ENCODE measurements at places on chromosomes 7 and 10.
A peak's percentile ranks its signal among the peaks of the same experiment; 100 is the strongest.

GRCh38 chr7:29281782-29282541 lies 87.4 kb downstream of the CHN2 start:
- peak; percentile 37 for DNase-seq

GRCh38 chr7:12297283-12298108 lies 86.4 kb downstream of the TMEM106B start:
- DNase-seq: no peak

DNA sequence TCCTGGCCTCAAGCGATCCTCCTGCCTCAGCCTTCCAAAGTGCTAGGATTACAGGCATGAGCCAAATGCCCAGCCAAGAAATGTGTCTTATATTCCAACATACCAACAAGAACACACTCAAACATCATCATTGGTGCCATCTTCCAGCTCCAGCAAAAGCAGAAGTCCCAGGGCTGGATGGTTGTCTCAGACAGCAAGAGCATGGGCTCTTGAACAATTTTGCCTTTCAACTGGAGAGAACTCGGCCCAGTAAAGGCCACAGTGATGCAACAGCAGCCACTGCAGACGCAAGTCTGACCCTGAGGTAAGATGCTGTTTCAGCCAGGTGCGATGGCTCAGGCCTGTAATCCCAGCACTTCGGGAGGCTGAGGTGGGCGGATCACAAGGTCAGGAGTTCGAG lies 52.8 kb upstream of the NFE2L3 start:
- DNase-seq: no peak

DNA sequence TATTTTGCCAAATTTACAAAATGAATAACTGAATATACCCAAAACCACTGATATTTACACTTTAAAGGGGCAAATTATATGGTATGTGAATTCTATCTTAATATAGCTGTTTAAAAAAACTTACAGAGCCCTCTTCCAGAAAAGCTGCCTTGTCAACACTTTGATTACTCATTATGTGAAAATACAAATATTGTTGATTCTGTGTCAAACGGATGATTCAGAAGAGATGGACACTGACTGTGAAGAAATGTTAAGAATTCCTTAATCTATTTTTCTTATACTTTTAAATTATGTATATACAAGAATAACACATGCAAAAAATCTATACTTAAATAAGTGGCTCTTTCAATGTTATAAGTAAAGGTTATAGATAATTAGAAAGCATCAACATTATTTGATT lies 41.5 kb downstream of the SMURF1 start:
- no peak for DNase-seq

GRCh38 chr10:61835946-61836887 lies 65.3 kb upstream of the ARID5B start:
- DNase-seq: no peak

DNA sequence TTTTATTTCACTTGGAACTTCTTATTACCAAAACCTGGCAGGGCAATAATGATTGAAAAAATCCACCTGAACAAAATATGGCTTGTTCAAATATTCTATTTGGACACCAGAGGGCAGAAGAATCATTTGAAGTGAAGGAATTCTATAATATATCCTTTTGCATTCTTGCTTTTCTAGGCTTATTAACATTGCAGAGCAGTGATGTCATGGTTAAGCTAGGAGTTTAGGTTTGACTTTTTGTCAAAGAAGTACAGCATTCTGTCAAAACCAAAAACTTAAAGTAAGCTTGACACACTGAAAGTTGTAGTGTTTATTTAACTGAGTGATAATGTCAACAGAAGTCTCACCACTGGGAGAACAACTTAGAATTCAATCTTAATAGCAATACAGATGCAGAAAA lies 156.0 kb downstream of the SEMA3D start:
- no peak for DNase-seq

- DNase-seq: no peak
These were observed 112.2 kb upstream of the JCAD start for GRCh38 chr10:30171601-30172000.

DNA sequence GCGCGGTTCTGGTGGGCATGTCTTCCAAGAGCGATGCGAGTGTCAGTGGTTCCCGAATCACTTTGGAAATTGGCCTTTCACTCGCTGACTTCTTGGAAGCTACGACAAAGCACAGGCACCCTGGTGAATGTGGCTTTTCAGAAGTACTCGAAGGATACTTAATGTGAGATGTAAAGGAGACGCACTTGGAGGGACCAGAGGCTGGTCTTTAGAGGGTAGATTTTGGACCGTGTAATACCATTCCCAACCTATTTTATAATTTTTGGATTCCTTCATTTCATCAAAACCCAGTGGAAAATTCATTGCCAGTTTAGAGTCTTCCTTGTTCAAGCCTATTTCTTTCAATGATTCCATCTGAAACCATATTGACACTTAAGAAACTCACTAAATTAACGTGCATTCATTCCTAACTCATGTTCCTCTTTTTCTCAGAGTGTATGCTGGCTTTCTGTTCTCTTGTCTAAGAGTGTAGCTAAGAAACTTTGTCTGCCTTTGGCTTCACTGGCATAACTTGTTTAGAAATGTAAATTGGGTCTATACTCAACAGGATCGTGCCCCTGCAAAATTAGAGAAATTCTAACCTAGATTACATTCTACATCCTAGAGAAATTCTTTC lies 645 bp upstream of the COPG2 start:
- DNase-seq: no peak

- no peak for DNase-seq
These were observed 223.2 kb upstream of the IGFBP3 start for GRCh38 chr7:46143949-46144917.

- no peak for DNase-seq
These were observed 2.5 kb downstream of the ACSL5 start for GRCh38 chr10:112376396-112376790.

DNA sequence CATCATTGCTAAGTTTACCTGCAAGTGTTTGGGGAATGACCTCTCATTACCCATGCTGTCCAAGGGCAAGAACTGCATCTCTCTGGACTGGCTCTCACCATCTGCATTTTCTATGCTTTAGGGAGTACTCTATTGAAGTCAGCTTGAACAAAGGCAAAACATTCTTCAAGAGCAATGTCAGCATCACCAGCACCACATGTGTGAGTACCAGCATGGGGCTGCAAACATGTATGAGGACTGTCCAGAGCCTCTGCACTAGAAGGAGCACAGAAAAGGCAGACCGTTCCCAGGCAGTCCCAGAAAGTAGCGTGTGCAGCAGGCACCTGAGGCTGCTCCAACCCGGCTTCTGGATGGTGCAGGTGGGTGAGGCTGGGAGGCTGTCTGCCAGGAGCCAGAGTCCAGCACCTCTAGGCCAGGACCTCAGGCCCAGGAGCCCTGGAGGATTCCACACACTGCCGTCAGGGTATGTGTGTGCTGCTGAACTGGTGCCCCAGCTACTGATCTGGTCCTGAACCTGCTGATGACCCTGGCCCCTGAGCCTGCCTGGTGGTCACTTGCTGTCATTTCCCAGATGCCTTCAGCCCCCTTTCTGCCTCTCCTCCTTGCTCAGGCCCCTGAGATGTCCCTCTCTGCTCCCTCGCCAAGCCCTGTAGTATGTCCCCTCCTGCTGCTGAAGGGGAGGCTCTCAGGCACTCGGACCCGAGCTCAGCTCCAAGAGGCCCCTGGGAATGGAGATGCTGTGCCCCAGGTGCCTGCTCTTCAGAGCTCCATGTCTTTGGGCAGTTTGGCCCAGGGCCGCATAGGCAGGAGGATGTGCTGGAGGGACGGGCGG lies 20.7 kb downstream of the ANTXRL start:
- DNase-seq: no peak

DNA sequence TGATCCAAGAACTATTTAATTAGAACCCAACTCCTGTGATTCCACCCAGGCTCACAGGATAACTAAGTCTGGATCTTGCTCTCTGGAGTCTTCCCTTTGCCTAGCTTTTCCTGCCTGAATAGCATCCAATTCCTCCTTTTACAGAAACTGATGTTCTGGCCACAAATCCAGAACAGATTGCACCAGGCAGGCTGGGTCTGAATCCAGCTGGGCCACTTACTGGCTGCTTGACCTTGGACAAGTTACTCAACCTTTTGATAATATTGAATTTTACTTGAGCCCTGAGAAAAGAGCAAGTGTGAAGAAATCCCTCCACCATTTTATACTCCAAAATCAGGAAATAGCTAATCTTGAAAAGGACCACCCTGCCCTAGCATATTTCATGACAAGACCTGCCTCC lies 55.5 kb upstream of the SLC35G1 start:
- DNase-seq: no peak

DNA sequence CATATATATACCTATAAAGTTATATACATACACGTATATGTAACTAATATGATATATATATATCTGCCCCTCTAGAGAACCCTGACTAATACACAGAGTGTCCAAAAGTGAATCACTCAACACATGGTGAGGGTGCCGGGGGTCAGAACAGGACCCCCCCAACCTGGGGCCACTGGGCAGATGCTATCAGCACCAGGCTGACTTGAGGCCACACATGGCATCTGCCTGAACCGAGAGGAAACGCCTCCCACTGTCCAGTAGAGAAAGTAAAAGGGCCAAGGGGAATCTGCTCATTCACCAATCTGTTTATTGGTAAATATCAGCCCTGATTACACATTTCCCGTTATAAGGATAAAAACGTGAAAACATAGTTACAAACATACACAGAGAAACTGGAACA lies 218.3 kb downstream of the PTPRN2 start:
- DNase-seq: no peak

GRCh38 chr7:861222-861621 lies 15.1 kb upstream of the GET4 start:
- DNase-seq: no peak

DNA sequence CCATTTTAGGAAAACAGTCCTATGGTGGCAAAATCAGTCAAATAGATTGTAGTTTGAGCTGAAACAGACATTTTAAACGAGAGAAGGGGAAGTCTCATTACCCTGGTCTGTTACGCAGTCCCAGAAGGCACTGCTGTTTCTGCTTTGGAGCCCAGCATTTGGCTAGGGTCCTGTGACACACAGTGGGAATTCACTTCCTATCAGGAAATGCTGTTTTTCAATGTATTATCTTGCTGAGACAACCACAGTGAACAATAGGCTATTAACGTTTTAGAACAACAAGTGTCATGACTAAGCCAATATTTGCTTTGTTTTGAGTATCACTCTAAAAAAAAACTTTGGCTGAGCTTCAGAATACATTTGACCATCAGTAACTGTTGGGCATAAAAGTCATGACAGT lies 74.1 kb downstream of the ADD3 start:
- no peak for DNase-seq

GRCh38 chr10:88245974-88246511 lies 337.1 kb downstream of the RNLS start:
- DNase-seq: no peak

DNA sequence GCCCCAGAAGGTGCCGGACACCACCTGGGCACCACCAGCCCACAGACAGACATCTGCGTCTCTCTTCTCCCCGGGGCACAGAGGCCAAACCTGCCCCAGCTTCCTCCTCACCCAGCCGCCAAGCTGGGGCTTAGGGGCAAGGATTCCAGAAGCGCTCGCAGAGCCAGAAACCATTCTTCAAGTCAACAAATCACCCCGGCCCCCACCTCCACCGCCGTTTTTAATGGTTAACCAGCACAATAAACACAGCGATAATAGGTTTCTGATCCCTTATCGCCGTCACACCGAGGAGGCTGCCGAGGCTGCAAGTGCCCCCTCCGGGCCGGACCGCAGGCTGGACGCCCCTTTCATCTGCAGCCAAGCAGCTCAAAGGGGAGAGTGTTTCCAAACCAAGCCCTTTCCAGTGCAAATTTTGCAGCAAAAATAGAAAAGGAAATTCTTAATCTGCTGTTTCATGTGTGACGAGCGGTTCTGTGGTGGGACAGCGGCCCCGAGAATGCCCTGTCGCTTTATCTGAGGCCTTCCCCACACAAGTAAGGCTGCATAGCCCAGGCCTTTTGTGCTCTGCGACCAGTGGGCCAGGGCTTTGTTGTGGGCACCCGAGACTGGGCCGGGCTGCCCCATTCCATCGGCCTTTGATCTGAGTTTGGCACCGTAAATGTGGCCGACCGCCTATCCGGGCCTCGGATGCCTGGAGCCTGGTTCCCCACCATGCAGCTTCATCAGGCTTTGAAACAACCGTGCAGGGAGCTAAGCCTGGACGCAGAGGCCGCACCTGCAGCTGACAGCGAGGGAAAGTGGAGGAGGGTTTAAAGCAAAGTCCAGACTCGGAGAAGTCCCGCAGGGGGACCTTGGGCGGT lies 83.2 kb downstream of the FOXL3 start:
- no peak for DNase-seq

DNA sequence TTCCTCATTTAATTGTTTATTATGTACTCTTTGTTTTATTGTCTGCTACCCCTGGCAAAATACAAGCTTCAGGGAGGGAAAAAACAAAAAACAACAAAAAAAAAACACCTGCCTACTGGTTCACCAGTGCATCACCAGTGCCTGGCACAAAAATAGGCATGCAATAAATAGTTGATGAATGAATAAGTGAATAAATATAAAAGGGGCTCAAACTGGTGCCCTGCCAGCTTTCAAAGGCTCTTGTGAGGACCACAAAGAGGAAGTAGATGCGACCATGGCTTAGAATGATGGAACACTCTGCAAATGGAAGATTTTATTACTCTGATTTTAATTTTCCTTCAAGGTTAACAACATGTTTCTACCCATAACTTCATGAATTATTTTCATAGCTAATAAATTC lies 213.0 kb upstream of the INHBA start:
- DNase-seq: no peak

DNA sequence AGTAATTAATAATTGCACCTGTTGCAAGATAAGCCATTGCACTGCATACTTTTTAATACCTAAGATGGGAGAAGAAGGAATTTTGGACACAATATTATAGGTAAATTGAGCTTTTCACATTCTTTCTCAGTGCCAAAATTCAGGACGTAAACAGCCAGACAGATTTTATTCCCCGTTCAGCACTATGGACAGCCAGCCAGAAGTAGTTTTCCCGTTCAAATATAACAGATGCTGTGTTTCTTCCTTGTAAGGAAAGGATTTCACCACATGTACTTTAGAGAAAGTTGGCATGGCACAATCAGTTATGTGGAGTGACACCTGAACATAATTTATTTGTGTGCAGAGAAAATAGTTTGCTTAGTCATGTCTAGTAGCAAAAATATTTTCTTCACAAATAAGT lies 34.8 kb downstream of the SEMA3E start:
- no peak for DNase-seq

GRCh38 chr7:40211276-40212003 lies 76.6 kb downstream of the SUGCT start:
- DNase-seq: no peak

GRCh38 chr7:74138945-74139843 lies 35.0 kb upstream of the EIF4H start:
- peak; percentile 81 for DNase-seq

DNA sequence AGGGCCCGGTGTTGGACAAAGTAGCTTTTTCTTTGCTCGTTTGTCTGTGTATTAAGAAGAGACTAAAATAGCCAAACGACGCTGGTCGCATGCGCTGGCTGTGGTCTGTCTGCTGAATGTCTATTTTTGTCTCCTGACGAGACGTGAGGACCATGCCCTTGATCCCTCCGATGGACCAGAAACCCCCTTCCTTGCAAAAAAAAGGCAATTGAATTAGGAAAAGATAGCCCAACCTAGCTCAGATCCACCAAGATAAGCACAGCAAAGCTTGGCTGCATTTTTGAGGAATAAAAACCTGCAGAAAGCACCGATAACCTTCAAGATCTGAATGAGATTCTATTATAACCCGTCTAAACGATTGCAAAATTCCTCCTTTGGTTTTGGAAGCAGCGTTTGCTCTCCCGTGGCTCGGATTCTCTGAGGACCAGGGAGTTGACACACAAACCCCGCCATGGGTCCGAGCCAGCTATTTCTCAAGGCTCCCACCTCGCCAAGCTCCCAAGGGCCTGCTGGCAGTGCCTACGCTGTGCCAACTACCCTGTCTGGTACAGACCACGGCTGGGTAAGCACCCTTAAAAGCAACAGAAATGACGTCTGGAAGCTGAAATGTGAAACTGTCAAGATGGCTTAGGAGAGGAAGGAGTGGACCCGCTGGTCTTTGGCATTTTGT lies 17.7 kb upstream of the TTYH3 start:
- no peak for DNase-seq
